ENCODE measurements at places on chromosomes 5 and 9. TPM values are rescaled to one million over a fixed set of nuclear protein-coding genes. Genes with fewer than 3 reads are reported as not detected.

- no peak for DNase-seq
Observed at GRCh38 chr9:33127881-33128280, 39.3 kb downstream of the B4GALT1 start.

GRCh38 chr5:146112476-146112875 is 7.1 kb upstream of the PLAC8L1 start:
- no peak for DNase-seq

KIF12 gene
- 0.12 TPM for total RNA-seq

- DNase-seq = no peak
Observed at GRCh38 chr5:1004461-1005248, 3.9 kb upstream of the NKD2 start.

- no peak for DNase-seq
Observed at GRCh38 chr5:76166886-76167576, 83.8 kb downstream of the SV2C start.

IRX1 gene
- total RNA-seq = 23.8 TPM

SLC6A7 gene
- not detected for total RNA-seq

DNA sequence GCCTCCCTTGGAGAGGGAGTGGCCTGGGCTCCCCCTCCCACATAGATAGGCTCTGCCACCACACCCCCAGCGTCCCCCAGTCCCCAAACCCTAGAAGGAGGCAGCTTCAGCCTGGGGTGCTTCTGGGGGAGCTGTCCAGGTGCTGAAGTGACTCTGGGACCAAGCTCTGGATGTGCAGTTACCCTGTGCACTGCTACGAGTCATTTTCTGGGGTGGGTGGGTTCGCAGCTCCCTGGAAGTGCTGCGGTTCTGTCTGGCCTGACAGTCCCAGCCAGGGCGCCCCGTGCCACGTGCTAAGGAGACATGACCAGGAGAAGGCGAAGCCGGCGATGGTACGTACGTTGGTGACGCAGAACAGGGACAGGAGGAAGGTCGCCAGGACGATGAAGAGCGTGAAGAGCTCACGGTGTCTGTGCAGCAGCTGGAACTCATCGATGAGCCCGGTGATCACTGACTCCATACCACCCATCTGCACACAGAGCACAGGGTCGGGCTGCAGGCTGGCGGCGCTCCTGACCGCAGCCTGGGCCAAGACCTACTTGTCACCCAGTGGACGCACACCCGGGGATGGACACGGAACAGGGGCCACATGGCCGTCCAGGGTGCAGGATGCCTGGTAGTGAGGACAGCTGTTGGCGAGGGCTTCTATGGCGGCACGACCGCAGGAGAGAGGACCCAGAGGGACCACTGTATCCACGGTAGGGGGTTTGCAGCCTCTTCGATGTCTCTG is 35.7 kb downstream of the SLC6A3 start:
- peak; percentile 35 for DNase-seq

DNA sequence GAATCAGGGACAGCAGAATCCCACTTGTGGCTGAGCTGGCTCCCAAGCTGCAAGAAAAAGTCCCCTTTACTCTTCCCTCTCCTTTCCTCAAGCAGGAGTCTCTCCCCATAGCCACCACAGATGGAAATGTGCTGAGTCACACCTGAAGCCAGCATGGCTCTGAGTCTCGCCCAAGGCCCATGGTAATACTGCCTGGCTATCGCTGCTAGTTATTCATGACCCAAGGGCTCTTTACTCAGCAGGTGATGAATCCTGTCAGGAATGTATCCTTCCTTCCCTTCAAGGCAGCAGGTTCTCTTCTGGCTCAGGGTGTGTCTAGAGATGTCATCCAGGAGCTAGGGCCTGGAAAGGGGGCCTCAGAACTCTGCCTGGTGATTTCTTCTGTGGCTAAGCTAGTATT is 403.3 kb upstream of the PTPRD start:
- no peak for DNase-seq

- DNase-seq = peak; percentile 87
Observed at GRCh38 chr5:52987711-52988331, 1.3 kb upstream of the ITGA2 start.

PPP3R2 gene
- not detected for total RNA-seq

- peak; percentile 61 for DNase-seq
Observed at GRCh38 chr9:85569988-85570387, 171.8 kb downstream of the AGTPBP1 start.

PPP2R2B gene
- 7.6 TPM for total RNA-seq

DNA sequence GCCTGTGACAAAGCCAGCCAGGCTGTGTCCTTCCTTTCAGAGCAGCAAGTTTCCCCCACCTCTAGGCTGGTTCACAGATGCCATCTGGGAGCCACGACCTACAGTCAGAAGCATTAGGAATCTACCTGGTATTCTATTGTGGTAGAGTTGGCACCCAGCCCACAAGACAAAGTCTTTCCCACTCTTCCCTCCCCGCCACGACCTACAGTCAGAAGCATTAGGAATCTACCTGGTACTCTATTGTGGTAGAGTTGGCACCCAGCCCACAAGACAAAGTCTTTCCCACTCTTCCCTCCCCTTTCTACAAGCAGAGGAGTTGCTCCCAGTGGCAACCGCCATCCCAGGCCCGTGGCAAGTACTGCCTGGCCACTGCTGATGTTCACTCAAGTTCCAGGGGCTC is 157.8 kb upstream of the TNC start:
- peak; percentile 79 for DNase-seq

- peak; percentile 40 for DNase-seq
Observed at GRCh38 chr9:108994695-108995094, 18.6 kb downstream of the CTNNAL1 start.

DNA sequence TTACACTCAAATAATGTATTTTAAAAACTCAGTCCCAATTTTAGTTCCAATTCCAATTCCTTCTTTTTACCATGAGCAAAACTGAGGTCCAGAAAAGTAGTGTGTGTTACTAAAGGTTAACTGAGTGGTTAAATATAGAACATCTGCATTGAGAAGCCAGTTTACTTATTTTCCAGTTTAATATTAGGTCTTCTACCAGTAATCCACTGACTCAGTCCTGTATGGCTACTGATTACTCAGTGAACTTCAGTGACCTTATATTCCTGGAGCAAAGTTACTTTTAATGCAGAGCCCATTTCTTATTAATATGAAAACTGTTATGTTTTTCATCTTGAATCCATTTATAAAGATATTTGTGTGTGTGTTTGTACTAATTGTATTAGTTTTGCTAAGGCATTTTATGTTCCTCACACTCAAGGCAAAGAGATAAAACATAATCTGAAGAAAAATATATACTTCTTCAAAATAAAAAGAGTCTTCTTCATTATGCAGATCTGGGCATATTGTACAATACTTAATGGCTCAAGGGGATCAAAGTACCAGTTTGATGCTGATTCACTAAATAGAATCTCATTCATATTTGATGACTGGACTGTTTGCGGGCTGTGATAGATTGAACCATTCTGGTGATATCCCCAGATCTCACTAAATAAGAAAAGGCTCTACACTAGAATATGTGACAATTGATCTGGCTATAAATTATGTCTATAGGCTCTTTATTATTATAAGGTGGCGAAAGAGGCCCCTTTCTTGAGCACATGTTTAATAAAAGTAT is 60.8 kb downstream of the DMXL1 start:
- no peak for DNase-seq

DNA sequence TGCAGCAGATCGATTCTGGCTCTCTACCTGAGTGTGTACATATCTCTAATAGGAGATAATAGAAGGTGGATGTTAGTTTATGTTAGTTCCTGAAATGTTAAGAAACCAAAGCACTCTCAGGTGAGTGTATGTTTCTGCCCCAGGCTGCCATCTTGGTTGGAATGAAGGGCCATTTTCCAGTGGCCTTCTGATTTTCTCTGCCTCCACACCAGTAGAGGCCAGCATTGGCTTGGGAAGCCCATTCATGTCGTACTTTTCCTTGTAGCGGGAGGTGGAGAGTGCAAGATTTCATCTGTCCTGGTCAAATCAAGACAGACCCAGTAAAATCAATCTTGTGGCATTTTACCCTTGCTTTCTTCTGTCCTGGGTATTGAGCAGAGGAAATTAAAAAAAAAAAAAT is 91.0 kb downstream of the GAS1 start:
- peak; percentile 17 for DNase-seq

- no peak for DNase-seq
Observed at GRCh38 chr9:134930398-134930797, 12.7 kb upstream of the FCN1 start.

NXNL2 gene
- 0.52 TPM for total RNA-seq

GRCh38 chr5:75335486-75335885 is 1.5 kb upstream of the HMGCR start:
- DNase-seq = no peak

DNA sequence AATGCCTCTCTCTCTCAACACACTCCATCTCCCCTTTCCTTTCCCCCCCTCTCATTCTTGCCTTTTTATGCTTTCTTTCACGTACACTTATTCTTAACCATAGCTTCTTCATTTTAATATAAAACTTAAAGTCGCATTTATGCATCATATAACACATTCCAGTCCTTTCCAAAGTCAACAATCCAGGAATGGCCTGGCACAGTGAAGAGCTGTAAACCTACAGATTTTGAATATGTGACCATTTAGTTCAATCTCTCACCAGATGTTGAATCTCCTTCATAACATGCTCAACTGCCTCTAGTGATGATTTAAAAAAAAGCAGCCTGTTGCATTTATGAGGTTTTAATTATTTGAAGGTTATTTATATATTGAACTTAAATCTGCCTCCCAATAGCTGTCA is 186.2 kb upstream of the GRAMD2B start:
- no peak for DNase-seq

GRCh38 chr5:66306105-66306843 is 162.2 kb downstream of the SREK1 start:
- peak; percentile 68 for DNase-seq
